ENCODE measurements at places on chromosomes 5 and 9.
A peak's percentile ranks its signal among the peaks of the same experiment; 100 is the strongest.

- DNase-seq: no peak
Measured at GRCh38 chr5:35516271-35516670, 101.4 kb upstream of the SPEF2 start.

GRCh38 chr5:76291305-76292077 is 111.6 kb upstream of the IQGAP2 start:
- DNase-seq: no peak

- no peak for DNase-seq
Measured at GRCh38 chr5:59186623-59187022, 603.7 kb downstream of the RAB3C start.

- no peak for DNase-seq
Measured at GRCh38 chr9:113449376-113449775, 14.2 kb upstream of the RGS3 start.

- DNase-seq: no peak
Measured at GRCh38 chr9:32677931-32678330, 42.5 kb upstream of the TAF1L start.

DNA sequence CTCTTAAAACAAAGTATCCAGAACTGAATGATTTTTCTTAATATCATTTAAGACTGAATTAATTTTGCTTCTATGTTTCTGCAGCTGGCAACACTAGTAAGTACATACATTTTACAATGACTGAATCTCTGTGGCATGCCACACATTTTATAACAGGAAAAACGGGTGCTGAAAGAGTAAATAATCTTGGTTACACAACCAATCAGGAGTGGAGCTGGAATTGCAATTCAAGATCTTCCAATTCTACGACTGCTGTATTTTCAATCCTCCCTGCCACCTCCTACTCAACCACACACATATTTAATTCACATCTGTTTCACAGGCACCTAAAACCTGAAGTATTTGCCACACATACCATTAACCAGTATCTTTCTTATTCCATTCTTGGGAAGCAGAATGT is 52.7 kb upstream of the NR5A1 start:
- no peak for DNase-seq

- DNase-seq: no peak
Measured at GRCh38 chr5:129689045-129689444, 58.8 kb upstream of the MINAR2 start.

GRCh38 chr9:12463641-12464040 is 229.5 kb upstream of the TYRP1 start:
- DNase-seq: no peak

- no peak for DNase-seq
Measured at GRCh38 chr5:159947708-159948358, 31.6 kb downstream of the ADRA1B start.

DNA sequence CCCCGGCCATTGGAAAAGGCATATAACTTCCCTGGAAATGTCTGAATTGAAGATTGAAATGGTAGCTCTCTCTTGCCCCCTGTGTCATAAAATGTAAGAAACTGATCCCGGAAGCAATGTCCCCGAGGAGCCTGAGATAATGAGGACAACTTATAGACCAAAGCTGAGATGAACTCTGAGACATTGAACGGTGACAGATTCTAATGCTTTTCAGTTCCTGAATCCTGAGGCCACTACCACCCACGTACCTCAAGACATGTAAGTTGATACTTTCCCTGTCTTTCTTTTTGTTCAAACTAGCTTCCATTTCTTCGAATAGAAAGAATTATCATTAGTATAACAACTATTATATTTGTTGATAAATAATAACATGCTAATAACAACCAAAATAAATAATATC is 51.0 kb downstream of the KIF4B start:
- no peak for DNase-seq

- DNase-seq: no peak
Measured at GRCh38 chr5:72722792-72723452, 93.5 kb upstream of the TNPO1 start.

DNA sequence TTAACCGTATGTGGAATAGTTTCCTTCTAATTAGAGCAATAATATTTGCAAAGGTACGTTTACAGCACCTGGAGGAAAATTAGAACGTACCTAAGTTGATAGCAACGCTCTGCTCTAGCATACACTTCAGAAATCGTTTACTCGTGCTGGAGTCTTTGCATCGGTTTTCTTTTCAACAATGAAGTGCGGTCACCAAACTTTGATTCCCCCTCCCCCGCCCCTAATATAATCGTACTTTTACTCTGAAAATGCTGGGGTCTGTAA is 506 bp downstream of the ADAMTS19 start:
- DNase-seq: no peak

DNA sequence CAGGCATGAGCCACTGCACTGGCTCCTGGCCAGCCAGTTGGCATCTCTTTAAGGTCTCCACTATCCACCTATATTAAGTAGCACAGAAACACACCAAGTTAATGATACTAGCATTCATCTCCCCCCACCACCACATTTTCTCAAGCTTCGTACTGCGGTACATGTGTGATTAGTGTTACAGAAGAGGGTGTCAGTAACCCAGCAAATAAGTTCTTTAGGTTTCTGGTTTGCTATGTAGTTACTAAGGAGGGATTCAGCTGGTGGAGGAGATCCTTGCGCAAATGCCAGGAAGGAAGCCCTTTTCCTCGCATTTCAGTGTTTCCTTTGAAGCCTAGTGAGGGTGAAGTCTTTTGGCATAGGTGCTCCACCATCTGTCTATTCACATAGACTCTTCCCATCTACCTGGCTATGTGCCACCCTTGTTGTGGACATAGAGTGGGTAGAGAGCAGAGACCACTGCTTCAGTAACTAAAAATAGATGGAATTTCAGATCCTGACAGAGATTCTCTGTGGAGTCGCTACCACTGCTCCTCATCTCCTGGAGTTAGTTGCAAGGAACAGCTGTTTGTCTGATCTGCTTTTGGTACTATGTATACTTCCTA is 16.7 kb downstream of the UBE2D2 start:
- DNase-seq: peak; percentile 51

- DNase-seq: no peak
Measured at GRCh38 chr5:100659080-100659795, 124.1 kb downstream of the FAM174A start.

DNA sequence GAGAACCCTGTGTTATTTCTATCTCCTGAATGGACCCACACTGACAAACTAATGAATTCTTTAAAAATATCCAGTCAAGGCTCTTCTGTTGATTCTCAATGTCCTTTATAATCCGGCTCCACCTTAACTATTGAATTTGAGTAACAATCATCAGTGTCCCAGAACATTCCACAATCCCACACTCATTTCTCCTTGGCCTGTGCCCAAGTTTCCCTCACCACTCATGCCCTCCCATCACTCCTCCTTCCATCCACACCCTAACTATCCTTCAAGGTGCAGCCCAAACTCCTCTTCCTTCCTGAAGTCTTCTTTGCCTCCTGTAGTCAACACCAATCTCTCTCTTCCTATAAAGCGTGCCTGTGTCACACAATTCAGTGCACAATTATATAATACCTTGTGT is 106.1 kb downstream of the NUDT12 start:
- DNase-seq: no peak

DNA sequence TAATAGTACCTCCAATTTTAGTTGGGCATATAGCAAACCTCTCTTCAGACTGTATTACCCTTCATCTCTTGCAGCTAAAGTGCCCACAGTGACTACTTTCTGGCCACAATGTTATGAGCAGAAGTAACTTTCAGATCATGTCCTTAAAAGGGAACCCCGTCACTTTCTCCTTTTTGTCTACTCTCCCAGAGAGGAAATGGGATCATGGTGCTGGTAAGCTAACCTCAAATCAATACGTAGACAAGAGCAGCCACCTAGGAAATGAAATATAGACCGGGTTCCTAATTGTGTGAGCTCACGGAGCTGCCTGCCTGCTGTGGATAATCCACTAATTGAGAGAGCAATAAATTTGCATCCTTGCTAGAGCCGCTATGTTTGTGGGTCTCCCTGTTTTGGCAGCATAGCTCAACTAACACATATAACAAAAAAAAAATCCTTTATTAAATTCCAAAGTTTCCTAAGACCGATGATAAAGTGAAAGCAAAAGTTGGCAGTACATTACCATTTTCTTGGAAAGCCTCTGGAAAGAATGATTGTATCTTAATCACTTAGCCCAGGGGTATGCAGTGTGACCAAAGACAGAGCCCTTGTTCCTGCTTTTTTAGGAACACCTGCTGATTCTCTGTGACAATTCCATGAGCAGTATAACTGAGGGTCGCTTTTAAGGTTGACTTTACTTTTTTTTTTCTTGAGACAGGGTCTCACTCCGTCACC is 5.6 kb upstream of the IL7R start:
- DNase-seq: no peak

- DNase-seq: peak; percentile 73
Measured at GRCh38 chr9:134065612-134066419, 2.0 kb downstream of the BRD3 start.

DNA sequence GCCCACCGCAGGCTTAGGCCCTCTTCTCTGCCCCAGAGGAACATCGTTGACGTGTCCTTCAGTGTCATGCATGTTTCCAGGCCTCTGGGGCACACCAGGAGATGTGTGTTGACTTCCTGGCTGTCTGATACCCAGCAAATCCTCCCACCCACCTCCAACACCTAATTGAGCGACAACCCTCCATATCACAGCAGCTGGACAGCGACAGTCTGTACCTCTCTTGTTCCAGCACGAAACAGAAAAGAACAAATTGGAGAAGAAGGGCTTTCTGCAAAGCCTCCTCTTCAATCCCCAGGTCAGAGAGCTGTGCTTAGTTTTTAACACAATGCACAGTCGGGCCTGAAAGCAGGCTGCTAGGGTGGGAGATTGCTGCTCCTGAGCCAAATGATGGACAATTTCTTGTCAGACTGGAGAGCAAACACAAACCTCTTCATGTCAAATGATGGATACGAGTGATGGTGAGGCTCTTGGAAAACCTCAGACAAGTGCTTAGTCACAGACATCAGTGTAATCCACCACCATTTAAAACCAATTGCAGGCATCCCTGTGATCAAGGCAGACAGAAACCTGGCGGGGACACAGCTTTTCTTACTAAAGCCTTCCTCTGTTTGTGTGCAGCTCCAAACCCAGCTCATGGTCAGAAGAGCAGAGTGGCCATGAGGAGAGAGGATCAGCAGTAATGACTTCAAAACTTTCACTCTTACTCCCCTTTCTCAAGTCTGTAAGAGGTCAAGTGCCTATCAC is 110.6 kb downstream of the EBF1 start:
- DNase-seq: no peak

DNA sequence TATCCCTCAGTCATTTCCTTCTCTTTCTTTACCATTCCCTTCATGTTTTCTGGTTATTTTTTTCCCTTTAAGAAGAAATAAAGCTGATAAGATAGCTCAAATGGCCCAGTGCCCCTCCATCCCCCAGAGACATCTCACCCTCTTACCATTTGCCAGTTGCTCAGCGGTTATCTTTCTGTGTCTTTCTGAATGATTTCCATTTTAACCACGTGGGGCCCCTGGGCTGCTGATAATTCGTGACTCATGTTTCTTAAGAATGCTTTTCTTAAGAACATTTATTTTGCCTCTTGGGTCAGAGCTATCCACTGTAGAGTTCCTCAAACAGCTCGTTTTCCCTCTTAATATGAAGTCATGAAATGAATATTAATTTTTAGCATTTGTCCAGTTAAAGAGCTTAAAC is 147.8 kb downstream of the MAST4 start:
- no peak for DNase-seq

DNA sequence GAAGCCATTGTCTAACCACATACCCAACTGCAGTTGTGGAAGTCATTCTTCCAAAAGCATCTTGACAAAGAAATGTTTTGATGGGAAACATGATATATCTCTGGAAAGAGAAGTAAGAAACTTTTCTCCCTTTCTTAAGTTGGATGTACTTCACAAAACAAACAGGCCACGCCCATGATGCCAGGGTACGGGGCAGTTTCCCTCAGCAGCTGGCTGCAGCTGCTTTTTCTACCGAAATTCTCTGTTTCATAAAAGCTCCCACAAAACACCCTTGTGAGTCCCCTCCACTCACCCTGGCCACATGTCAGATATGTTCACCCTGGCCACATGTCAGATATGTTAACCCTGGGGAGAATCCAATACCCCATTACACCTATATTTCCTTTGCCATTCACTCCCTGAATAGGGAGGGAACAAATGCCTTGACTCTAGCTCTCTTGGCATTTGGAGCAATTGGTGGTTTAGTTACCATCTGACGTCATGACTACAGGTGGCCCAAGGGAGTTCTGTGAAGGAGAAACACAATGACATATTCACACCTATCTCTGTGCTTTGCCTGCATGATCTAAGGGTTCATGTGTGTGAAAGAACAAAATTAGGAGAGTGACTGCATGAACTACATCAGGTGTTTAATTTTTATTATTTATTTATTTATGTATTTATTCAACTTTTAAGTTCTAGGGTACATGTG is 103.0 kb downstream of the AOPEP start:
- no peak for DNase-seq

DNA sequence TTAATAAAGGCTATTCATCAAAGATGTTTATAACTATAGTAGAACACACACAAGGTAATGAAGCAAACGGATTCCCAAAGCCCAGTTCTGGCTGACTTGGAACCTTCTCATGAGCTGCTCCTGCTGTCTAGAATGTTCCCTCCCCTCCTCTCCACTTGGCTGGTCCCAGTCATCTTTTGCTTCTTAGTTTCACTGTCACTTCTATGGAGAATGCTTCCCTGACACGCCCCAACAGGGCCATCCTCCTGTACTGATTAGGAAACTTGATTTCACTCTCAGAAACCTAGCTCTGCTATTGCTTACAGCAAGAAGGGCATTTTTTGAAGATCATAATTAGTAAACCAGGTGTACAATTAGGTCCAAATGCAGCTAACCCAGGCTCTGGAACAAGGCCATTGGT is 3.2 kb upstream of the RAPGEF1 start:
- no peak for DNase-seq

GRCh38 chr9:76552751-76553455 is 93.9 kb downstream of the GCNT1 start:
- DNase-seq: no peak

DNA sequence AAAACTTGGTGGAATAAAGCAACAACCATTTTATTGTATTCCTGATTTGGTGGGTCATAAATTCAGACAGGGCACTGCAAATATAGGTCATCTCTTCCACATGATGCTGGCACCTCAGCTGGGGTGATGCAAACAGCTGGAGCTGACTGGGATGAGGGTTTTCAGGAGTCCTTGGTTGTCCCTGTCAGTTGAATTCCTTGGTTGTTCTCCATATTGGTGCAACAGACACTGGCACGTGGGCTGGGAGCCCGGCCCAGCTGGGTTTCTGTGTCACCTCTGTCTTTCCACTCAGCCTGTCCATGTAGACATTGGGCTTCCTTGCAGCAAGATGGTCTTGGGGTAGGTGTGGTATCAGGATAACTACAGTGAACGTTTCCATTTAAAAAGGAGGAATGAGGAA is 518.0 kb upstream of the MEF2C start:
- DNase-seq: no peak

- no peak for DNase-seq
Measured at GRCh38 chr5:171897231-171897630, 109.2 kb downstream of the FBXW11 start.
